ENCODE measurements at places on chromosomes 4 and X. TPM values are rescaled to one million over a fixed set of nuclear protein-coding genes. Genes with fewer than 3 reads are reported as not detected.

PRRG1 gene
- 1.7 TPM for total RNA-seq

MAGEA12 gene
- total RNA-seq, result not detected

HMGB3 gene
- total RNA-seq, result 8.9 TPM

- DNase-seq, result no peak
- no peaks in the 10 kb centered on the region for H3K36me3 ChIP-seq
- H3K4me3 ChIP-seq, result no peak overlapping the region
- H3K4me1 ChIP-seq, result peaks cover 13% of the 10 kb centered on the region
- H3K27me3 ChIP-seq, result no peaks in the 10 kb centered on the region
These were observed 912.6 kb upstream of the LCORL start for GRCh38 chr4:18934197-18934596.

GRCh38 chr4:150890246-150890645 lies 124.8 kb downstream of the LRBA start:
- DNase-seq, result no peak
- no peaks in the 10 kb centered on the region for H3K36me3 ChIP-seq
- no peaks in the 10 kb centered on the region for H3K4me1 ChIP-seq
- no peak overlapping the region for H3K27ac ChIP-seq
- H3K4me3 ChIP-seq, result no peak overlapping the region

DNA sequence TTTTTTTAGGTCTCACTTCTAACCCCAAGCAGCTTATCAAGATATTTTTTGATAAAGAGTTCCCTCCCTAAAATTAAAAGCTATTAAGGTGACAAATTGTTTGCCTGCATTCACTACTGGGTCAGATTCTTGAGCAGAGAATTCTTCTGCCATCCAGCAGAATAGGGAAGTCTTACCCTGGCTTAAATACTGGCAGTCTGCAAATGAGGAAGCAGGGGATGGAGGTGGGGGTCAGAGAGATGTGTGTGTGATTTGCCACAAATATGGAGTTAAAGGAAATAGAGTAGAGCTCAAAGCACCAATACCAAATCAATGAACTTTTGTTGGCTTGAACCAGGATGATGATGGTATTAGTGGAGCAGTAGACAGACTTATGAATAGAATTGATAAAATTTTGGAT lies 122.2 kb downstream of the ANXA5 start:
- DNase-seq, result no peak
- H3K36me3 ChIP-seq, result no peaks in the 10 kb centered on the region
- no peak overlapping the region for H3K4me3 ChIP-seq
- H3K27me3 ChIP-seq, result no peaks in the 10 kb centered on the region

DNA sequence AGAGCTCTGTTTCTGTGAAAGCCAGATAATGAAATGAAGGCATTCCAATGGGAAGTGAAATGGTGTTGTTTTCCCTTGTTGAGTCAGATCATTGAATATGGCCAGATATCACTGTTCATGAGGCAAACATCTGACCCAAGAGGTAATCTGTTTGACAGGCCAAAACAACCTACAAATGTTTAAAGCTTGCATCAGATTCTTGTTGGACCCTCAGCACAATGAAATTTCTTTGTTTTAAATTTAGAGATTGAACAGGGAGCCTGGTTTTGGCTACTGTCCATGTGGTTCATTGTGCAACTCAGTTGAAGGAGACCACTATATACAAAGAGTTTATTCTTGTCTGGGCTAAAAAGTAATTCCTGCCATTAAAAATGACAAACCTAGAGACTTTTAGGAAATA lies 159.1 kb downstream of the AFF2 start:
- H3K27ac ChIP-seq, result no peak overlapping the region
- no peak overlapping the region for H3K4me3 ChIP-seq
- H3K36me3 ChIP-seq, result no peaks in the 10 kb centered on the region
- no peak for DNase-seq

DNA sequence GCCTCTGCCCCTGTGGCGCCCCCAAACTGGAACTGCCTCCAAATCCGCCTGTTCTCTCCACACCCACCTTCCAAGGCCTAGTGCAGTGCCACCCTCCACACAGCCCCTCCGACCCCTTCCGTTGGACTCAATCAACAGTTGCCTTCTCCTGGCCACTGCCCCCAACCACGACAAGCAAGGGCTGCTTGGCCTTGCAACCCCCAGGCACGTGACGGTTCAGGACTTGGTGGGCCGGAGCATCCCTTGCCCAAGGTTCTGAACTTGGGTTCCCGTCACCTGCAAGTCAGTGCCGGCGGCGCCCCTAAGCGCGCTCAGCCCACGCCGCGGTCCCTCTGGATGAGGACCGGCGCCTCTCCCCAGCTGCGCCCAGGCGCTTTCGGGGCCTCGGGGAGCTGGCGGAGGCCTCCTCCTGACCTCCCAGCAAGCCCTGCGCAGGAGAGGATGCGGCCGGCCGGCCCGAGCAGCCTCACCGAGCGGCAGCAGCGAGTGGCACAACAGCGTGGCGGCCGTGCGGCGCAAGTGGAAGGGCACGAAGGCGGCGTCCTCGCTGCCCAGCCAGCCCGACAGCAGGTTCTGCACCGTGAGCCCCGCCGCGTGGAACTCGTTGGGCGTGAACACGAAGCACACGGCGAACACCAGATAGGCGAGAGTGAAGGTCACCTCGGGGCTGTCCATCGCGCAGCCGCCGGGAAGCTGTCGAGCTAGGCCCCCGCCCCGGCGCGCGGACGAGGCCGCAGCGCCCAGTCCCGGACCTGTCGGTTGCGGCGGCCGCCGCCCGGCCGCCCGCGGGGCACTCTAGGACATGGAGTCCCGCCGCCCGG lies 750 bp downstream of the TMEM129 start:
- H3K36me3 ChIP-seq, result peaks cover 25% of the 10 kb centered on the region
- DNase-seq, result peak; percentile 58
- no peaks in the 10 kb centered on the region for H3K27me3 ChIP-seq
- peaks cover 68% of the 10 kb centered on the region for H3K4me1 ChIP-seq
- H3K27ac ChIP-seq, result peak overlapping the region; percentile 95

DNA sequence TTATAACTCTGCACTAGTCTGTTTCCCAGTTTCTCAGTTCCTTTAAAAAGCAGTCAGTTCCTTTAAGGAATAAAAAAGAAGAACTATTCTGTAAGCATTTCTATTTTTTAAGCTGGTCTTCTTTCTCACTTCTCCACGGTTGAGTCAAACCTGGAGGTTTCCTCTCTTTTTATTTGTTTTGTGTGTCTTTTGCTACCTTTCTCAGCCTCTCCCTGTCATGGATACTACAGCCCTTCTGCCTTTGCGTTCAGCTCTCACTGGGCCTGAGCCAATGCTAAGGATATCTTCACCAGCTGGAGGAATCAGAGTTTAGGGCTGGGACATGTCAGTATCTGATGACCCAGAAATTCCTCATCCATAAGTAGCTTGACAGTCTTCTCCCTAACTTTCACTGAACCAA lies 49.7 kb upstream of the PRKX start:
- H3K27ac ChIP-seq, result no peak overlapping the region
- no peak for DNase-seq
- H3K4me1 ChIP-seq, result no peaks in the 10 kb centered on the region
- no peaks in the 10 kb centered on the region for H3K27me3 ChIP-seq
- no peaks in the 10 kb centered on the region for H3K36me3 ChIP-seq
